ENCODE measurements at places on chromosomes 2 and 18. TPM values are rescaled to one million over a fixed set of nuclear protein-coding genes. Genes with fewer than 3 reads are reported as not detected.

Gene POTEC
- not detected for total RNA-seq

Gene FZD7
- total RNA-seq = 10.2 TPM

Gene C2orf66
- total RNA-seq = not detected

Gene TXNDC9
- 57.2 TPM for total RNA-seq

Gene EFR3B
- total RNA-seq = 0.58 TPM

GRCh38 chr2:18046558-18047212 is 168.2 kb downstream of the KCNS3 start:
- no peak for DNase-seq

- no peak for DNase-seq
These were observed 48.4 kb downstream of the RBBP8 start for GRCh38 chr18:22981274-22982133.

- no peak for DNase-seq
These were observed 491.9 kb upstream of the CHAC2 start for GRCh38 chr2:53275743-53276142.

GRCh38 chr18:77203851-77204250 is 45.8 kb upstream of the GALR1 start:
- DNase-seq = no peak

DNA sequence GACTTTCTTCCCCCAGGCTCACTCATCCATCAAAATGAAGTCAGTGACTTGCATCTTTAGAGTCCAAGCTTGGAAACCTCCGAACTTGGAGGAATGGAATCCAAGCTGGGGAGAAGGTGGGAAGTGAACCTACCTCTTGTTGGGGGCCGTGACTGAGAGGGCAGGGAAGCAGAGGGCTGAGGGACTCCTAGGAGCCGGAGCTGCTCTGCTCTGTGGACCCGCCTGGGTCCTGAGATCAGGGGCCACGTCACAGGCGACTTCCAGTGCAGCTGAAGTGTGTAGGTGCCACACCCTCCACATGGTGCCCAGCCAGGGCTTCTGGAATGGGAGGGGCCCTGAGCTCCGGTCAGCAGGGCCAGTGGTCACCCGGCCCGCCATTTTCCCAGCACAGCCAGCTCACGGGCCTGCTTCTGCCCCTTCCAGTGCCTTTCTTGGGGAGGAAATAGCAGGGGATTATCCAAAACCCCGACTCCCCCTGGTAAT is 63.4 kb upstream of the OTOS start:
- no peak for DNase-seq

- DNase-seq = no peak
These were observed 225.6 kb downstream of the HDAC4 start for GRCh38 chr2:239175181-239175580.

DNA sequence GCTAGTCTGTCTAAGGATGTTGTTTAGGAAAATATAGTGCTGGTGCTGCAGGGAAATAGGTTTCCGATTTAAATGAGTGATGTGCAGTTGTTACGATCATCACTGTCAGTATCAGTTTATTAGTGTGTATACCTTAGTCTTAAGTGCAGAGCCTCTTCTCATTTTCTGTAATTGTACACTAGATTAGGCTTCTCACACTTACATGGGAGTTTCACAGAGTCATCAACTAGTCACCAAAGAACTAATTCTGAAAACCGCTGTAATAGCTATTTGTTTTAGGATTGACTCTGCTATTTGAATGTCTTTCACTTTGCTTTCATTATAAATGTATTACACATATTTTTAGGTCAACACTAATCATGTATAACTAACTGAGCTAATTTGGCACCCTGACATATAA is 99.8 kb upstream of the ZEB2 start:
- DNase-seq = no peak

Data from Karpas-422 (cell line).